Hypothalamus (tissue), 51 donors: ENCODE measurements at places on chromosomes 6 and 20.

- DNase-seq, result no peak
Observed at GRCh38 chr6:38024908-38025307, 205.4 kb downstream of the ZFAND3 start.

- DNase-seq, result no peak
Observed at GRCh38 chr6:6235786-6236185, 84.7 kb downstream of the F13A1 start.

GRCh38 chr6:11447265-11447664 lies 90.3 kb upstream of the TMEM170B start:
- DNase-seq, result no peak

GRCh38 chr6:56821005-56821432 lies 133.9 kb upstream of the BEND6 start:
- no peak for DNase-seq

DNA sequence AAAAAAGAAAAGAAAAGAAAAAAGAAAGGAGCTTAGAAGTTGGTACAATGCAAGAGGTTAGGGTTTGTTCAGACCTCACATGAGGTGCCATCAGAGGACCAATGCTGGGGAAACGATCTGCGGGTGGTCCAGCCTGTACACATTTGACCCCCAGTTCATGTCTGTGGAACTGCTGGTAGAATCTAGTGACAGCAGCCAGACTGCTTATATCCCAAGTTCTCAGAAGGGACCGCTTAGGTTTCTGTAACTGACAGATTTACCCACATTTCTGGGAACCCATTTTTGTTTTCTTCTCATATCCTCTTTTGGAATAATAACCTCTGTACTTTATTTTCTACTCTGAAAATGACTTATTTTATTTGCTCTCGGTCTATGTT lies 4.7 kb downstream of the PPP1R18 start:
- DNase-seq, result no peak

DNA sequence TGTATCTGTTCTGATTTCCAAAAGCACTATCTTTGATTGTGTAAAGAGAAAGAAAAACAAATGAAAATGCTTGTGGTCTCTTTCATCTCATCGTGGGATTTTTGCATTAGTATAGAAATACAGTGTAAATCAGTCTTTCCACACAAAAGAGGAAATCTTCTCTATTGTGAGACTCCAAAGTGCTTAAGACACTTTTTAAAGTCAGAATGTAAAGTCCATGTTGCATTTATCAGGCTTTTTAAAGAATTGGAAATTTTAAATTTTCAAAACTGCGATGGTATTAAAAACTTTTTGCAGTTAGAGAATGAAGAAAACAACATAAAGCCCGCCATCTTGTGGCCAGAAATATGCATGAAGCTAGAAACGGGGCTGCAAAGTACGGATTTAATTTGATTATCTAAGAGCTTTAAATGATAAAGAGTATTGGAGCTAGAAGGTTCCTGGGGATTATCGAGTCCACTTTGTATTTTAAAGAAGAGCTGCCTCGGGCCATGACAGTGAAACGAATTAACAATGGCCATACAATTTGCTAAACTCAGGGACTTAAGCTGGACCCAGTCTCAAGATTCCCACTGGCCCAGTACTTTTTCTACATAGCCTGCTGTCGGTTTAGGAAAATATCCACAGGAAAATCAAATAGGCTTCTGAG lies 339.6 kb downstream of the ARHGAP18 start:
- DNase-seq, result peak; percentile 24

DNA sequence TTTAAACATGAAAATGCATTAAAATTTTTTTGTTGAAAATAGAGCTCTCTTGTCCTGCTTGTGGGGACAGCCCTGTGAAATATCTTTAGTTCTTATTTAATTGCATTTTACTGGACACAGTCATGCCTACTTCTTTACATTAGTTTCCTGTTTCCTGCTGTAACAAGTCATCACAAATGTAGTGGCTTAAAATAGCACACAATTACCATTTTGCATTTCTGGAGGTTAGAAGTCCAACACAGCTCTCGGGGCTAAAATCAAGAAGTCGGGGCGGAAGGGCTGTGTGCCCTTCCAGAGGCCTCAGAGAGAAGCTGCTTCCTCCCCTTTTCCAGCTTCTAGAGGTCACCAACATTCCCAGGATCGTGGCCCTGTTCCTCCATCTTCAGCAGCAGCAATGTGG lies 29.4 kb downstream of the PNLDC1 start:
- no peak for DNase-seq

GRCh38 chr6:33164665-33165373 lies 27.4 kb downstream of the COL11A2 start:
- DNase-seq, result no peak

- no peak for DNase-seq
Observed at GRCh38 chr6:155378724-155379123, 64.4 kb upstream of the TFB1M start.
